Epithelial cell of esophagus (primary cell): ENCODE measurements at places on chromosomes 5 and 9.
A peak's percentile ranks its signal among the peaks of the same experiment; 100 is the strongest.

DNA sequence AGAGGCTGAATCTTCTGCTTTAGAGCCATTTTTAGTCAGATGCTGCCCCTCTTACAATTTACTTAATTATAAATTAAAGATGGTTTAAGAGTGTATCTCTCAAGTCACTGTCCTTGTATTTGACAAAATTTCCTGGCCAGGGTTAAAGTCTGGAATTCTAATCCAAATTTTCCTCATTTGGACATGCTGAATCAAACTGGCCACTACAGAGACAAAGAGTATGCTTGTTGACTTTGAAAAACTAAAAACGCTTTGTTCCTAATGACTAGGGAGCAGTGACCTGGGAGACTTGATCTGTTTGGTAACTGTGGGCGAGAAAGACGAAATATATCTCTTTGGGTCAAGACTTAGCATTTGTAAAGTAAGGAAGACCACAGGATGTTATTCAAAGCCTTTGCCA is 303.2 kb downstream of the ZSWIM6 start:
- DNase-seq: no peak

DNA sequence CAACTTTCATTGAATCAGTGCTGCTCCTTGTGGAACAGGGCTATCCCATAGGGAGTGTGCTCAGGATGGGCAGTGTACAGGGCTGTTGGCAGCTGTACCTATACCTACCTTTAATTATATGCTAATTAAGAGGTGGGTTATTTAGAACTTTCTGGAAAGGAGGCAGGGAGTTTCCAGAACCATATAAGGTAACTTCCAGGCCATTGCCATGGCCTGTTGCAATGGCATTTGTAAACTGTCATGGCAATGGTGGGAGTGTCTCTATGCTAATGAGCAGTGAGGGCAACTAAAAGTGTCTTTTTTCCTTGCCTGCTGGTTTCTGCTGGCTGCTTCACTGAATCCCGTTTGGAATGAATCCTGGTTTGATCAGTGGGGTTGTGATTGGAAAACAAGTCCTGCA is 2.3 kb upstream of the ARHGAP26 start:
- DNase-seq: no peak

GRCh38 chr9:127973169-127974000 is 7.4 kb downstream of the EEIG1 start:
- no peak for DNase-seq

- DNase-seq: no peak
These were observed 7.7 kb downstream of the IL4 start for GRCh38 chr5:132681476-132681831.

DNA sequence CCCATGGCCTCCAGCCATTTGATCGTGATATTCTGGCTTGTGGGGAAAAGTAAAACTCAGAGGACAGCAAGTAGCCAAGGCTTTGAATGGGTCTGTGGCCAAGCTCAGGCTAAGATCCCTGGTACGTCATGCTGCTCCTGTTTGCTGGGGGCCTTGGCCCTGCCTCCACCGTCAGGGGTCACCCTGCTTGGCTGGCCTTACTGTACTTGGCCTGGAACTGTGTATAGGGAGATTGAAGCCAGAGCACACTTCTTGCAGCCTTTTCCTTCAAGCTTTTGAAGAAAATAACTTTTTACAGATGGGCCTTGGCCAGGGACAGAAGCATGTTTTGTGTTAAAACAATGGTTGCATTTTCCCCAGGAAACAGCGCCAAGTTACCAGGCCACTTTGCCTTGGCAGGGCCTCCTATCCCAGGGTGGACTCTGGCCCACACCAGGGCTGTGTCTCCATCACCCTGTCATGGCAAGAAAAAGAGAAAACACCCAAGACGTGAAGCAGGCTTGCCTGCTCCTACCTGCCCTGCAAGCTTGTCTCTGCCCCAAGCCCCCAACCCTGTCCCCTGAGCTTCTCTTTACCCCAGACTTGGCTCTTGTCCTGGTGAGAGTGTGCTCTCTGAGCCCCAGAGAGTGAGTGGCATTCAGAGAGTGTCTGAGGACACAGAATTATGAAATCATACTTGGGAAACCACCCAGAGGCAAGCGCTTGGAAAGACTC is 286.9 kb downstream of the GADD45G start:
- no peak for DNase-seq

DNA sequence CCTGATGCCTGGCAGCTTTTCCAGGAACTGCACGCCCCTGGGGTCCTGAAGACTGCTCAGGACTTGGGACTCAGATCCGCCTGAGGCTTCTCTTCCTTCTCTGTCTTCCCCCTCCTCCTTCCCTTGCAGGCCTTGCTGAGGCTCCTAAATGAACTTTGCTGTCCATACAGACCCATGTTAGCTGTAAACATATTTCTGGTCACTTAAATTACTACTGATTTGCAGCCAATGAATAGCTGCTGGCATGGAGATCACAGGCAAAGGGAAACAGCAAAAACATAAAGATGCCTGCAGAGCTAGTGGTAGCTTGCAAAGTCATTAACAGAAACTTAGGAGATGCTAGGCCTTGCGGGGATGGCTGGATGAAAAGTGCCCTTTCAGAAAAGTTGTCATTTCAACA is 261.9 kb downstream of the GADD45G start:
- no peak for DNase-seq

DNA sequence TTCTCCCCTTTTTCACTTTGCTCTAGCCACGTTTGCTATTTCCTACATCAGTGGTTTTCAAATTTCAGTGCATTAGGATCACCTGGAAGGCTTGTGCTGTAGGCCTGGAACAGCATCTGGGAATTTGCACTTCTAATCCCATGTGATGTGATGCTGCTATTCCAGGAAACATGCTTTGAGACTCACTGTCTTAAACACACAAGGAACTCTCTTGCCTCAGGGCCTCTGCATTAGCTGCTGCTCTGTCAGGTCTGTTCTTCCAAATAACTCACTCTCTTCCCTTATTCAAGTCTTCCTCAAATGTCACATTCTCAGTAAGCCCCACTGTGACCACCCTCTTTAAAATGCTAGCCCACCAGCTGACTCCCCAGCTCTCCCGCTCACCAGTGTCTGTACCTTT is 204.0 kb downstream of the DNAH5 start:
- DNase-seq: peak; percentile 62

DNA sequence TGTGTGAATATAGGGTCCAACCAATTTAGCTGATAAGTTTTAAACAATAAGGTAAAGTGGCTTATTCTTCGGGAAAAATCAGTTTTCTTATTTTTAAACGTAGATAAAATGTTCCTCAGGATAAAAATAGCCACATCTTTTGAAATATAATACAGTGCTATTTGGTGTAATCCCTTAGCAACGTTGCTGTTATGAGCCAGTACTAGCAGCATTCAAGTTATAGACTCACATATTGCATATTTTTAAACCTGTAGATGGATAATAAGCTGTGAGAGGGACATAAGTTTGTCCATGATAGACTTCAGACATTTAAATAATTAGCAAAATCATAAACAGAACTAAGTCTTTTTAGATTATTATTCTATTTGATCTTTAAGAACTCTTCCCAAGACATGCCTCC is 6.3 kb downstream of the PDE4D start:
- no peak for DNase-seq

GRCh38 chr9:83147315-83148149 is 84.6 kb upstream of the RASEF start:
- DNase-seq: no peak

DNA sequence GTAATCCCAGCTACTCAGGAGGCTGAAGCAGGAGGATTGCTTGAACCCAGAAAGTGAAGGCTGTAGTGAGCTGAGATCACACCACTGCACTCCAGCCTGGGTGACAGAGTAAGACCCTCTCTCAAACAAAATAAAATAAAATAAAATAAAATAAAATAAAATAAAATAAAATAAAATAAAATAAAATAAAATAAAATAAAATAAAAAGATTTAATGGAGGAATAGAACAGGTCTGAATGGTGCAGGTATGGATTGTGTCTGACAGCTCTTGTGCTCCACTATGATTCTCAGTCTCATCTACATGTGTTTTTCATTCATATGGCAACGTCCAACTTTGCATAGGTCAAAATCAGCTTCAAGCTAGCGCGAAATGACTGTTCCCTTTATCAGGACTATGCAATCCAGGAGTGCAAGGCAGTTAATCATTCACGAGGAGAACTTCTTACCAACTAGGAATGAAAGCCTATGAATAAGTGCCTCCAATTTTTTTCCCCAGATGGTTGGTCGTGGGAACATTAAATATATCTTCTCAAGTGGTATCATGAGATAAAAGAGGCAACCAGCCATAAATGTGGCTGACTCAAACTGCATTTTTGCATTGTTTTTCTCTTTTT is 1392.3 kb upstream of the CDH9 start:
- DNase-seq: no peak

- DNase-seq: no peak
These were observed 4.9 kb downstream of the TRAF1 start for GRCh38 chr9:120921661-120922181.

DNA sequence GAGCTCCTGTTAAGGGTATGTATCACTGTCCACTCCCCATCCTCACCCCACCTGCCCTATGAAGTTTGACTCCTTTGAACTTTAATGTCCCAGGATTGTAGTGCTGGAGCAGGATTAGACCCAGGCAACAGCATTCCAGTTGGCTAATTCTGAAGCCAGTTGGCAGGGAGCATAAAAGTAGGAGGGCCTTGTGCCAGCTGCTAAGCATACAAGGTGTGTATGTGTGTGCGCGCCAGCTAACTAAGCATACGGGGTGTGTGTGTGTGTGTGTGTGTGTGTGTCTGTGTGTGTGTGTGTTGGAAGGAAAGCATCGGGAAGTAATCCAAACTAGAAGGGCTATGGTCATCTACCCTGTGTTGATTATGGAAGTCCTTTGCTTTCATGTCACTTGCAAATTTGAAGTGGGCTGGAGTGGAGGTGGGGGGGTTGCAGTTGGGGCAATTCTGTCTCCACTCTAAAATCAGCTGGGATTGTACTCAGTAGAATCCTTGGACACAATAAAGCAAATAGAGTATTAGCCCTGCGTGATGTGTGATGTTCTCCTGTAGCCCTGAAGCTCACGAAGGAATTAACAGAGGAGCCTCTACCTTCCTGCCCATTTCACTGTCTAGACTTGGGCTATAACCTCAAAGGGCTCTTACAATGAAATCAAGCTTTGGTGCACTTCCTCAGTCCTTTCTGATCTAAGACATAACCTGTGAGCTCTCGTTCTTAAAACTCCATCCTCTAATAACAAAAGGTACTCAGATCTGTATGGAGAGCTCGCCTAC is 26.9 kb downstream of the HMGCR start:
- DNase-seq: peak; percentile 36

DNA sequence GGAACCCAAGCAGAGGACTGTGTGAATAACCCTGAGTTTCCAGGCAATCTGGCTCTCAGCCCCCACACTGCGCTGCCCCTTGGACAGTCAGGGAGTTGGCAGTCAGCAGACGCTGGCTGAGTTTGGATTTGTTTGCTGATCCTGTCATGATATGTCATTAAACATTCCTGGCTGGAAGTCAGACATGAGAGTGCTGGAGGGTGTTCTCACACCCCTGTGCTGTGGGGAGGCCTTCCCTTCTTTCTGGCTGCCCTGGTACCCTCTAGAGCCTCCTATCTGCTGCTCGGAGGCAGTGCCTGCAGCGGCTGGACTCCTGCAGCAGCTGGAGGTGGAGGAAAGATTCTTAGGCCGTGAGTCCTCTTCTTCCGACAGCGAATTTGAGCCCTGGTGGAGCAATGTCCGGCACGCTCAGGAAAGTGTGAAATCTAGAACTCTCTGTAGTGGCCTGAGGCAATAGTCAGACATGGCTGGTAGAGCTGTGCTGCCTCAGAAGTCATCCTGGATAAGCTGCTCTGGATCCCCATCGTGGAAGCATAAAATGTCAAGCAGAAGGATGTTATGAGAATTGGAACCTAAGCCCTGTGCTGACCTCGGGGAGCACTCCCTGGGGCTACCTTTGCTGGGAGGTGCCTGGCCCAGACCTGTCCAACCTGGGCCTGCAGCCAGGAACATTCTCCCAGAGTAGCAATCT is 72.0 kb downstream of the PDE8B start:
- DNase-seq: peak; percentile 71

DNA sequence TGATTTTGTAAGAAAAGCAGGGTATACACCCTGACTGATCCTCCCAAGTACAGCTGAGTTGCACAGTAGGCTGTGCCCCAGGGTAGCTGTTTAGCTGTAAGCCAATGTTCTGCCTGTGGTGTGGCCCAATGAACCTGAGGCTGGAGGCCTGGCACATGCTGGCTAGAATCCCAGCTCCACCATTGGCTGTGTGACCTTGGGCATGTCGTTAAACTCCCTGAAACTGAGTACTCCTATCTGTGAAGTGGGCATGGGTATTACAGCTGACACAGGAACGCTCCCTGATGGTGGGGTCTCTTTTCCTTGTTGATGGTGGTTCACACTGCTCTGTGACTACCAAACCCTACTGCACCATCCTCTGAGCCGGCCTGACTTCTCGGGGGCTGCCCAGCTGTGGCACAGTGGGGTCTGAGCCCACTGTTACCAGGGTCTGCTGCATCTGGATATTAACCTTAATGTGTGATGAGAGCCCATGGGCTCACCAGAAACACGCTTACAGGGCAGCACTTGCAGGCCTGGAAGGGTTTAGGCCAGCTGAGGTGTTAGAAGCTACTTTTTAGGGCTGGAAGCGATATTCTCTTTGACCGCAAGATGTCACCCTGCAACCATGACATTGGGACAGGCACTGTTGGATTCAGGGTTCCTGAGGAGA is 7.0 kb upstream of the GADD45G start:
- peak; percentile 62 for DNase-seq

- DNase-seq: no peak
These were observed 35.1 kb downstream of the TGFBI start for GRCh38 chr5:136063778-136064465.

GRCh38 chr5:10216107-10216506 is 33.6 kb downstream of the ATPSCKMT start:
- DNase-seq: no peak

DNA sequence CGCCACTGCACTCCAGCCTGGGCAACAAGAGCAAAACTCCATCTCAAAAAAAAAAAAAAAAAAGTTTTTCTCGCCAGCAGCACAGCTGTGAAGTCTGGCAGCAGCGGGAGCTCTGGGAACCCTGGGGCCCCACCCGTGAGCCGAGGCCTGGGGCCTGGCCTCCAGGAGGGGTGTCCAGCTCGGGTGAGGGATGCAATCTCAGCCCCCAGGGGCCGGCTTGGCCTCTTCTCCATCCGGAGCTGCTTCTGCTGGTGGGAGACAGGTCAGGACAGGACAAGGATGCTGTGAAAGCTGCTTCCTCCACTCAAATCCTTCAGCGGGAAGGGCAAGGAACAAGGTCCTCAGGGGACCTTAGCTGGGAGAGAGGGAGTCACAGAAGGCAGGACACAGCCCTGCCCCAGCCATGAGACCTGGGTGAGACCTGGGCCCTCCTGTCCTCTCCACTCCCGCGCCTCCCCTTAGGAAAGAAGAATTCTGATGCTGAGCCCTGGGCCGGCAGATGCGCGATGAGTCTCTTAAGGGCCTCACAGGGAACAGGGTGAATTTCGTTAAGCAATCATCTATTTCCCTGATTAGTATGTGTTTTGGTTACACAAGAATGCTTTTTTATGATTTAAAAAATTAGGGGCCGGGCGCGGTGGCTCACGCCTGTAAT is 30.6 kb downstream of the PLPP7 start:
- DNase-seq: no peak
